Natural killer cell treated with Interleukin-12 subunit alpha and Interleukin-12 subunit beta and Interleukin-15 and Interleukin-18, amount 100 ng/mL, for 72 hours (primary cell): ENCODE measurements at places on chromosomes 1 and 21. TPM values are rescaled to one million over a fixed set of nuclear protein-coding genes. Genes with fewer than 3 reads are reported as not detected.

The RSPH1 gene
- total RNA-seq = 0.25 TPM

The FHAD1 gene
- total RNA-seq = 0.42 TPM

The ABCA4 gene
- not detected for total RNA-seq

The AKR7A2 gene
- 37.7 TPM for total RNA-seq

The CLCA4 gene
- total RNA-seq = not detected
